ENCODE measurements at places on chromosomes 6 and 20.

DNA sequence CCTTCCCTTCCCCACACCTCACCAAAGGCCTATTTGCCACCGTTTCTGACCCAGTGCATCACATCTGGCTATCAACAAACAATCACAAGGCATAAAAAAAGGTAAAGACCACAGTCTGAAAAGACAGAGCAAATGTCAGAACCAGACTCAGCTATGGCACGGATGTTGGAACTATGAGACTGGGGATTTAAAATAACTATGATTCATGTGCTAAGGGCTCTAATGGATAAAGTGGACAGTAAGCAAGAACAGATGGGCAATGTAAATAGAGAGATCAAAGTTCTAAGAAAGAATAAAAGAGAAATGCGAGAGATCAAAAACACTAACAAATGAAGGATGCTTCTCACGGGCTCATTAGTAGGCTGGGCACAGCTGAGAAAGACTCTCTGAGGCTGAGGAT is 99.5 kb downstream of the LAMP5 start:
- no peak for DNase-seq

GRCh38 chr6:137311940-137312339 is 92.8 kb upstream of the IFNGR1 start:
- no peak for DNase-seq

- DNase-seq: no peak
These were observed 134.1 kb downstream of the LCA5 start for GRCh38 chr6:79403086-79403485.

DNA sequence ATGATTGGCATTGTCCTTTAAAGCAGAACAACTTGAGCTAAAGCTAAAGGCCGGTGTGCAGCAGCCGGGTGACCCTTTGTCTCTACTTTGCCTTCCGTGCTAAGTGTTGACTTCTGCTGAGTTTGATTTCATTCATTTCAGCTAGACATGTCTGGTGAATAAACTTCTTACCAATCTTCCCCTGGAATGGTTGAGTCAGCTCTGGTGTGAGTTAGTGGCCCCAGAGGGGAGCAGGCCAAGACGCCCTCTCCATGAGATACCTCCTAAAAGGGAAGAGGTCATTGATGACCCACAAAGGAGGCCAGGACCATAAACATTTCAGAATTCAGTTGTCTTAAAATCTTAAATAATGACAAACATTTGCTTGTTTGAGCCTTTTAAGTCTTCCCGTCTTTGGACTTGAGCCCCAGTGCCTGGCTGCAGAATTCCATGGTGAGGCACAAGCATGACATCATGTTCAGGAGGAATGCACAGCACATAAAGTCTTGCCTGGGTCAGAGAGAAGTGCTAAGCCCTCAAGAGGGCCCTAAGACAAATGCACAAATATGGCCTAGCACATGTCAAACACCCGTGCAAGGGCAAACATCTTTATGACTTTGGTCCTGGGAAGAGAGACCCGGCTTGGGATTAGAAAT is 96.3 kb upstream of the NEDD9 start:
- no peak for DNase-seq

DNA sequence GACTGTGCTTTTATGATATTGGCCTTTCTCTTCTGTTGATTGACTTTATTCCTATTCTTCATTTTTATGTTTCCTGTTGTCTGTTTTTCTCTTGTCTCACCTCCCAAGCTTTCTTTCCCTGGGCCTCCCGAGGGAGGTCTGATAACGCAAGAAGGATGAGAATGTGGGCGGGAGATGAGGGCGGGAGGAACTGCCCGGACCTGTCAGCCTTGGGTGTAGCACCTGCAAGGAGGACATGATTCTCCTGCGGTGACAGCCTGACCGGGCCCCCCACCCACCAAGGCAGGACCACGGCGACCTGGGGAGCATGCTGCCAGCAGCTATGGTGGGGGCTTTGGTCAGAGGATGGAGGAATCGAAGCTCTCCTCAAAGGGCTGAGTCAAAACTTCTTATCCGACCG is 86.9 kb downstream of the PLEKHG1 start:
- DNase-seq: no peak

GRCh38 chr6:84282550-84282949 is 55.1 kb upstream of the CEP162 start:
- no peak for DNase-seq

- DNase-seq: peak; percentile 95
These were observed 2.5 kb downstream of the TNFRSF6B start for GRCh38 chr20:63698739-63699465.

- peak; percentile 20 for DNase-seq
These were observed 10.4 kb downstream of the MRPL14 start for GRCh38 chr6:44116641-44117382.

DNA sequence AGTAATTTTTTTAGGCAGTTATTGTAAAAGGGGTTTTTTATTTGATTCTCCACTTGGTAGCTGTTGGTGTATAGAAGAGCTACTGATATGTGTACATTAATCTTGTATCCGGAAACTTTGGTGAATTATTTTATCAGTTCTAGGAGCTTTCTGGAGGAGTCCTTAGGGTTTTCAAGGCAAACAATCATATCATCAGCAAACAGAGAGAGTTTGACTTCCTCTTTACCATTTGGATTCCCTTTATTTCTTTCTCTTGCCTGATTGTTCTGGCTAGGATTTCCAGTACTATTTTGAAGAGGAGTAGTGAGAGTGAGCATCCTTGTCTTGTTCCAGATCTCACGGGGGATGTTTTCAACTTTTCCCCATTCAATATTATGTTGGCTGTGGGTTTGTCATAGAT is 28.0 kb upstream of the TNFAIP3 start:
- DNase-seq: no peak

- DNase-seq: peak; percentile 92
These were observed 12.5 kb upstream of the RALGAPB start for GRCh38 chr20:38460040-38460623.

GRCh38 chr6:142551274-142551811 is 249.5 kb downstream of the ADGRG6 start:
- peak; percentile 68 for DNase-seq

DNA sequence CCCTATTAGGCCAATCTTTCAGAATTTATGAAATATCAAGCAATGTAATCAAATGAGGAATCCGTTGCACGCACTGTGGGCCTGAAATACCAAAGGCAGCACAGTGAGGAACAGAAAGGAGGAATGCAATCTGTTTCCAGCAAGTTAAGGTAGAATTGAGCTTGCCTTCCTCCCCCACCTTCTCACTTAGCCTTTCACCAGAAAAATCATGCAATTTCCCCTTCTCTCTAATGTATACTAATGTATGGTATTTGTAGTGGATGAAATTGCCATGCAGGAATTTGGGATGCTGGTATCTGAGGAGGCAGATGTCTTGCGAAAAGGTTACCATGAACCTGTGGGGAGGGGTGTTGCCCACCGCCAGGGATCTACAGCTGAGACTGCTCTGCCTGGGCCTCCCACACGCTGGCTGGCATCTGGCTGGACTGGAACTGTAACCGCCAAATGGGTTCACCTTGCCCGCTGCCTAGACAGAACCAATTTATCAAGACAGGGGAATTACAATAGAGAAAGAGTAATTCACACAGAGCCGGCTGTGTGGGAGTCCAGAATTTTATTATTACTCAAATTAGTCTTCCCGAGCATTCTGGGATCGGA is 222.4 kb upstream of the MYLIP start:
- DNase-seq: no peak

GRCh38 chr20:7113577-7114466 is 346.3 kb downstream of the BMP2 start:
- DNase-seq: peak; percentile 64

- peak; percentile 64 for DNase-seq
These were observed 120.5 kb downstream of the BMP2 start for GRCh38 chr20:6887966-6888365.

Measured in SW480 (cell line).